ENCODE measurements at places on chromosomes 4 and X.
A peak's percentile ranks its signal among the peaks of the same experiment; 100 is the strongest.

GRCh38 chr4:61938250-61938846, 738.2 kb downstream of the ADGRL3 start:
- DNase-seq, result no peak

DNA sequence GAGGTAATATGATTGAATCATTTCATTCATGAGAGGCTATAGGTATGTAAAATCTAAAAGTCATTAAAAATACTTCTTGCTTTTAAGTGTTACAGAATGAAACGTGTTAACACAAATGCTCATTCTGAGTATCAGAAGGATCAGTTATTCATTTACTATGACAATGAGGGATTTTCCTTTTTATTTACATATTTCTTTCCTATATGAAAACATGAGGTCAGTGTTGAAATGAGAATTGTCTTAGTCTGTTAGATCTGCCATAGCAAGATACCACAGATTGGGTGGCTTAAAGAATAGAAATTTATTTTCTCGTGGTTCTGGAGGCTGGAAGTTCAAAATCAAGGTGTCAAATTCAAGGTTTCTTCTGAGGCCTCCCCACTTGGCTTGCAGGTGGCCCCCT, 181.2 kb downstream of the ARHGAP10 start:
- no peak for DNase-seq

DNA sequence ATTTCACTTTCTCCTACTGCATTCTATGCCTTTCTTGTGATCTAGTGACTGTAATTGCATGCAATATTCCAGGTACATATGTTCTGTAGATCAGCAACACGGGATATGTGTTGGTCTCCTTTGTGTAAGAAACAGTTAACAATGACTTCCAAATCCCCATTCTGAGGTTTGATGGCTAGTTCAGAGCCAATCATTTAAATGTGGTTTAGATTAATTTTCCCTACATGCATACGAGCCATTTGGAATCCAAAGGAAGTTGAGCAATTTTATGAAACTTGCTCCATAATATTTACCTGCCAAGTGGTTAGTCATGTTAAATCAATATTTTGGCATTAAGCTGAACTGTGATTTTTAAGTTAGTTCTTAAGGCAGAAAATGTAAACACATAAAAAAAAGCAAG, 172.8 kb upstream of the DCAF12L2 start:
- no peak for DNase-seq

DNA sequence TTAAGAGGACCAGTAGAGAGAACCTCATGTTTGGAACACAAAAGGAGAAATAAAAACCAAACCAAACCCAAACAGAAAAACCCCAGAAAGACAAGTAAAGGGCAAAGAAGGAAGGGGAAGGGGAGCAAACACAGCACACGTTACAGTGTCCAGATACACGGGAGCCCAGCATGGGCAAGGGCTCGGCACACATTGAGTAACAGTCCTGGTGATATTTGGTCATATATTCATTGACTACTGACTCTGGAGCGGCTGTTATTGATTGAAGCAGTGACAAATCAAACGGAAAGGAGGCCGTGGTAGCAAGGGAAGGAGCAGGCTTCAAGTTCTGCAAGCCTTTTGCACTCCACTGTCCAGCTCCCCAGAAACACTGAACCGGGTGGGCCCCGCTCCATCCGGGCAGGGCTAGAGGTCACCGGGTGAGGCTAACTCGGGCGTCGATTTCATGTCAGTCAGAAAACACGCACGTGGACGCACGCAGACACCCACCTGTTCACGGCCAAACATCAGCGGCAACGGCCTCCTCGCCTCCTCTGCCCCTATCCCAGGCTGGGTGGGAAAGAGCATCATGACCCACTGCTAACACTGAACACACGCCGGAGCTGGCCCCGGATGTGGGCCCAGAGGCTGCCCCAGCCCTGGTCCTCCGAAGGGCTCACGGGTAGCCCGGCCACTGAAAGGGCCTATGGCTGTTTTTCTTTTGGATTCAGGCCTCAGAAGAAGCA, 3.7 kb upstream of the IRAK1 start:
- DNase-seq, result no peak

DNA sequence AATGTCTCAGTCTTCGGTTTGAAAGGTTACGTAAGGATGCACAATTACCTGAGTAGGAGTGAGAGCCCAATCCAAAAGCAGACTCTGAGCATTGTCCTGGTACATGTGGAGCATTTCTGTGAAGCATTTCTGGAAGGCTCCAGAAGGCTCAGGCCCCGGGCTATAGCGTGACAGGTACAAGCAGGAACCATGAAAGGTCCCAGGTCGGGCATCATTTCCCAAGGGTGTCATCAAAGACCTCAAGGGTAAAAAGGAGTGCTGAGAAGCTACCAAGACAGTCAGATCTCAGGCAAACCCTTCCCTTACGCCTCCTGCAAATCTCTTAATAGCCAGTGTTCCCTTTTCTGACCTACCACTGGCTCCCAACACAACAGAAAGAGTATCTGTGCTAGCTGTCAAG, 30.8 kb downstream of the GPC4 start:
- DNase-seq, result no peak

DNA sequence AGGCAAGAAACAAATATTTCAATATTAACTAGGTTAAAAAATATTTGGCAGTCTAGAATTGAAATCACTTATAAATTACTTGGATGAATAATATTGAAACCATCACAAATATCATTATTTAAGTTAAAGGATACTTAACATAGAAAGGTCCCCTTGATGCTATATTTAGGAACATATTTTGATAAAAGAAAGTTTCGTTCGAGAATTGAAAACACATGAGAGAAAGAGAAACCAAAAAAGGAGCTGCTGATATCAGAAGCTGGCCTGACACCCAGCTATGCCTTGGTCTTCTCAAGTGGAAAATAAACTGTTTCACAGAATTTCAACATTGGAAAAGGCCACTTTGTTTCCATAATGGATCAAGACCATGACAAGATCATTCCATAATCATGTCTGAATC, 762.4 kb downstream of the DMD start:
- no peak for DNase-seq

GRCh38 chr4:52998413-52998812, 136.3 kb downstream of the RASL11B start:
- DNase-seq, result no peak

DNA sequence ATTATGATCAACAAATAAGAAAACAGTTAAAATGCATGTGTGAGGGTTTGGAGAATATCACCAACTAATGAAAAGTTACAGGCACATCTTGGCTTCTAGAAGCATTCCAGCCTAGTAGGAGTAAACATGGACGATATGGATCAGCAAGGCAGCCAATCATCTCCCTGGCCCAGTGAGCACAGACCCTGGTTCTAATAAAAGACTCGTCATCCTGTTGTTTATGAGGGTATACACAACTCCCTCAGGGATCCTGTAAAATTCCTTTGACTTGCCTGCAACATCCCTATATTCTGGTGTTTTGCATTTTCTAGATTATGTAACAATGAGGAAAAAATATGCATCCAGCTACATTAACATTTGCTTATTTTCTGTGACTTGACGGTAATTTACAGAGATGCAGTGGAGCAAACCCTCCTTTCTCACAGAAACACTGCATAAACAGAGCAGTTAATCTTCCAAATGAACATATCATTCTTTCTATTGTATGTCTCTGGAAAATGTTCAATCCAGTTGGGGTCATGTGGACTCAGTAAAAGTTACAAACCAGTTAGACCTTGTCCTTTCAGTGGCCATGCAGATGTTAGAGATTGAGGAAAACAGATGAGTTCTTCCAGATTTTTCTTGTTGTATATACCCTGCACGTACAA, 88.9 kb upstream of the NDP start:
- DNase-seq, result no peak

- DNase-seq, result no peak
These were observed 115.4 kb downstream of the AFAP1 start for GRCh38 chr4:7824218-7824617.

DNA sequence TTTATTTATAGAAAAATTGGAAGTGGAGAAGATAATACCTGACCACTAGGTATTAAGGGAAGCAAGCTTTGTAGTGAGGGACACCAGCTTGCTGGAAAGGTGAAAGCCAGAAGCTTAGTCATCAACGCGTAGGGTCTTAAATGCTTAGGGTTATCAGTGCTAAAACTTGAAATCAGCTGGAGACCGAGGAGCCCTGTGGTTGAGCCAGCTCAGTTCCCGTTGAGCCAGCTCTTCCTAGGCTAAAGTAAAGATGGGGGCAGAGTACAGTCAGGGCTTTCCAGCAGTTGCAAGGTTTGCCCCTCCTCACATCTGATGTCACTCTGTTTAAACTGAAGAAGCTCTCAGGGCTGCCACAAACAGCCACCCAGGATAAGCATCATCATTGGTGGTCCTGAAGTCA, 240.7 kb downstream of the DCLK2 start:
- no peak for DNase-seq

- DNase-seq, result no peak
These were observed 8.3 kb downstream of the SPATA18 start for GRCh38 chr4:52059372-52059771.

DNA sequence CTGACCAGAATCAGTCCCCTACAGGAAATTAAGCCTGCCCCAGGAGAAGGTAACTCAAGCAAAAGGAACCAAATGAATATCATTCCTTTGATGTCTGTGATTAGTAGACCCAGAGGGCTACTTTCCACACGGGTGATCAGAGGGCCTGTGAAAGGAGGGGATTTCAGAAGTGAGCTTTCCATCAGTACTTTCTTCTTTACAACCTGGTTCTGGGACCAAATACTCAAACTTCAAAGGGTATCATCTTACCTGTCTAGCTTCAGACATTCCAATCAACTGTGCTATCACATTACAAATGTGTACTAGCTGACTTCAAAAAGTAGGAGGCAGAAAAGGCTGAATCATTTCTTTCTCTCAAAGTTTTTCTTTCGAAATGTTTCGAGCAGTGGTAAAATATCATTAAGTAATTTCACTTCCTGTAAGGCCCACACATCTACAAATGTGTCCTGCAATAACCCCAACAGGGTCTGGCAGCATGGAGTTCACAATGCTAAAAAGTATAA, 23.9 kb downstream of the ACSL4 start:
- no peak for DNase-seq

DNA sequence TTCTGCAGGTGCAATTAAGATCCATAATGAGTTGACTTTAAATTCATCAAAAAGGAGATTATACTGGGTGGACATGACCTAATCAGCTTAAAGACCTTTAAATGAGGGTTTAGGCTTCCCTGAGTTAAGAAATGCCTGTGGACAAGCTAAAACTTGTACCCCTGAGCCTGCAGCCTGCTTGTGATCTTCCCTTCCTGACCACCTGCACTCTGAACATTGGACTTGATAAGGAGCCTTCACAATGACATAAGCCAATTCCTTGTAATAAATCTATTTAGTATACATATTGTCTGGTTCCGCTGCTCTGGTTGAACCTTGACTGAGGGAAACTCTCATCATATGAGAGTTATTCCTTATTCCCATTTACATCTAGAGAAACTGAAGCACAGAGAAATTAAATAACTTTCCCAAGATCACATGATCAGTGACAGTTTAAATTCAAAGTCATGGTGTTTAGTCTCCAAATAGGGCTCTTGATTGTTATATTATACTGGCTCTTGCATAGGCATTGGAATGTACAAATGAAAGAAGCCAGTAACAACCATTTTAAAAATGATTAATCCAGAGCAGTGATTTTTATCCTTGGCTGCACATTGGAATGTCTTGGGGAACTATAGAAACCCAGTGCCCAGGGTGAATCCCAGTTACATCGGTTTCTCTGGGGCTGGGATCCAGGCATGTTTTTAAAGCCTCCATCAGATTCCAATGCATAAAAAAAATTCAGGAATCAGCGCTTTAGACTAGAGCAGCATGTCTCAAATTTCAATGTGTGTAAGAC, 136.1 kb downstream of the MSL3 start:
- DNase-seq, result no peak

DNA sequence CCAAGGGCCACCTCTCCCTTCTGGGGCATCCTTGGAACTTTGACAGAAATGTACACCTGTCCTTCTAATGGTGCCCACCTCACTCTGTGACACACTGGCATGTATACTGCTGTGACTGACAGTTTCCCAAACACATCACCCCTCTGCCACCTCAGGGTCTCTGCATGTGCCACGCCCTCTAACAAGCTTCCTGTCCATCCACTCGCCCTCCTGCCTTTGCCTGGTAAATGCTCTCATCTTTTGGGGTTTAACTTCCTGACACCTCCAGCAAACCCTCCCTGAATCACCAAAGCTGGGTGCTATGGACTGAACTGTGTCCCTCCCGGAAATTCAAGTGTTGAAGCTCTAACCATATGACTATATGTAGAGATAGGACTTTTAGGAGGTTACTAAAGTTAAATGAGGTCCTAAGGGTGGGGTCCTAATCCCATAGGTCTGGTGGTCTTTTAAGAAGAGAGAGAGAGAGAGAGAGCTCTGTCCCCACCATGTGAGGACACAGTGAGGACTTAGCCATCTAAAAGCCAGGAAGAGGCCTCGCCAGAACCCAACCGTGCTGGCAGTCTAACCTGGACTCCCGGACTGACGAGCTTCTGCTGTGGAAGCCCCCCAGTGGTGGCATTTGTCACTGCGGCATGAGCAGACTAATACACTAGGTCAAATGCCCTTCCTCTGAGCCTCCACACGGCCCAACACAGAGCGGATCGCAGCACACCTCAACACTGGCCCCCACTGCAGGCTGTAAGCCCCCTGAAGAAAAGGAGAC, 95.6 kb downstream of the AFAP1 start:
- DNase-seq, result peak; percentile 77

DNA sequence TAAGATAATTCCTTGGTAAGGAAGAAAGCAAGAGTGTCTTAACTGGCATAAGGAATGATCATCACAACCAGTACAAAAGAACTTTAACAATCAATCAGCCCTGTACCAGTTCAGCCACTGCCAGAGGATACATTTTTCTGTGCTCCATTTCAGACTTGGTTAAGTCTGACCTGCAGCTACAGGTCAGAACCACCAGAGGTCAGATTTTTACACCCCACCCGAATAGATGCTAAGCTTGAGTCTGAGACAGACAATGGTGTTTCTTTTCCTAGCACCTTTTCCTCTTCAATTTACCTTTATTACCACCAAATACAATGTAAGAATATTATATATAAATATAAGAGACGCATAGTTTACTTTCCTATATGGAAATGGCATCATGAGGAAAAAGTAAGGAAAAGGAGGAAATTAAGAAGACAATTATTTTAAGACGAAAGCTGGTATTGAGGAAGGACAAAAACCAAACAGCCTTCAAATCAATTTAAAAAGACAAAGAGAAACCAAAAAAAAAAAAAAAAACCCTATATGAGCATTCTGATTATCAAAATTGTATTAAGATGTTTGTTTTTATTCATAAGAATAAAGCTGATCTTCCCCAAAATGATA, 215.3 kb upstream of the TTC29 start:
- no peak for DNase-seq

GRCh38 chr4:109826719-109827118, 1.1 kb upstream of the RRH start:
- no peak for DNase-seq

DNA sequence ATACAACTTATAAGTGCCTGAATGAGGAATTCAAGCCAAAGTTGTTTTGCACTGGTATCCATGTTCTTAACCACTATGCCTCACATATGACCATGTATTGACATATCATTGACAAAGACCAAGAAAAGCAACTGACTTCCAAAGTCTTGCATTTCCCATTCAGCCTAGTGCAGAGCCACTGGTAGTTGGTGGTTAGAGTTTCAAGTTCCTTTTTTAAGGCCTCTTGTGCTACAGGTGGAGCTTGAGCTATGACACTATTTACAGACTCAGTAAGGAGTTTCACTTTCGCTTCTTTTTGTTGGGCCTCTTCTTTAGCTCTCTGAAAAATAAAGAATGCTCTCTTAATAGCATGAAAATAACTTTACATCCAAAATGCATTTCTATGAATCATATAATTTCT, 763.0 kb downstream of the DMD start:
- no peak for DNase-seq

Measured in sciatic nerve (tissue), 2 donors.